ENCODE measurements at places on chromosomes 1 and 21.
A peak's percentile ranks its signal among the peaks of the same experiment; 100 is the strongest.

GRCh38 chr1:231517076-231517475 lies 11.4 kb upstream of the TSNAX start:
- no peak for DNase-seq

DNA sequence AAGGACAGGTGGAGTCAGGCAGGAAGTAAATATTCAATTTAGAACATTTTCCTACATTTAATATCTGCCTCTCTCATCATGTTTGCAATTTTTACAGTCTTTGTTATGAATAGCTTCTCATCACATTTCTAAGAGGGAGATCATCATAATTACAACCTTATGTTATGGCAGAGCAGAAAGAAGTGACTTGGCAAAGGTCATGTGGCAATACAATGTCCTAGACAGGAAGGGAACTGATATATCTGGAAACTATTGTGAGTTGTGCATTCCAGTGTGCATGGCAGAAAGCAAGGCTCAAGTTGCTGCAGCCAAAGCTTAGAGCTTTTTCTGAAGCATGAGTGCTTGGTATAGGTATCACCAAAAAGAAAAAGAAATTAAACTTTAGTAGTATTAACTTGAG lies 43.8 kb upstream of the PRRX1 start:
- DNase-seq = no peak

DNA sequence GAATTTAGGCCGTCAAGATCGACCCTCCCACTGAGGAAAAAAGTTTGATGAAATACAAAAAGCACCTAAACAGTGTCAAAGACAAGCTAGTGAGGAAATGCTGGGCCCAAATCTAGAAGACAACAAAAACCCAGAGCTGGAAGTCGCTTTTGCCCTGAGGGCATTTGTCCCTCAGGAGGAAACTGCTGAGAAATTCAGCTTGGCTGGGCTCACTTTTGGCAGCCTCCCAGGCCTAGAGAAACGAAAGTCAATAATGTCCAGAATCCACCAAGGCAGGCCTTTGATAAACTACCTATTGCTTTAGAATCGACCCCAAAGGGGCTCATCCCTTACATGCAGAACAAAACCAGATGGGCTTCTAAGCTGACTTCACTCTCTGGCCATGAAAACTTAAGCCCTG lies 38.9 kb downstream of the SYT2 start:
- no peak for DNase-seq

DNA sequence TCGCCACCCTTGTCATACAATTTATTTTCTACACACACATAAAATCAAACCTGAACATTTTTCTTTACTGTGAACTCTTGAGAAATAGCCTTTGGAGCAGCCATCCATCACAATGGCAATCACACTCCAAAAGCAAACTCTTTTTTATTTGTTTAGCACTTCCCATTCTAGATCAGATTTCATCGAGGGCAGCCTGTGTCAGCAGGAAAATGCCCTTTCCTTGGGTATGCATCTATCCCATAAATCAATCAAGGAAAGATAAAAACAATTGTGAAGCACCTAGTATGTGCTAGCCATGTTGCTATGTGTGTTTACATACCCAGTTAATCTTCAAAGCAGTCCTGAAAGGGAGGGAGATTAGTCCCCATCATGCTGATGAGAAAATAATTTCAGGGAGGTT lies 484.1 kb upstream of the USP24 start:
- DNase-seq = no peak

- no peak for DNase-seq
Measured at GRCh38 chr1:150015651-150016131, 5.2 kb upstream of the OTUD7B start.

GRCh38 chr21:30518876-30519275 lies 16.9 kb upstream of the KRTAP19-5 start:
- no peak for DNase-seq

DNA sequence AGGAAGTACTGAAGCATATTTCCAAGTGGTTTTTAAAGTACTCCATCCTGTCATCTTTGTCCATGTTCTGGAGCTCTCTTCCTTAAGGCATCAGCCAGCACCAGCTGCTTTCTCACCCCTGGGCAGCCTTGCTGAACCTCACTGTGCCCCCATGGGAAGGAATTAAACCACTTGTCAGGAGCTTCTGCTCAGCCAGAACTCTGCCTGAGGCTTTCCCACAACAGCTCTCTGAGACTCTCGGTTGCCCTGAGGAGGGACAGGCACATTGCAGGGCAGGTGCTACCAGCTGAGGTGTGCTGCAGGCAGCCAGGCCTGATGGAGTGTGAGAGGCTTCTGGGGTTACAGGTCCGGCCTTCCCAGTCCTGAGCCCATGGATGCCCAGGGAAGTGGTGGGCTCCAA lies 30.9 kb downstream of the FAM163A start:
- no peak for DNase-seq

- DNase-seq = no peak
Measured at GRCh38 chr1:206672844-206673758, 11.6 kb upstream of the MAPKAPK2 start.

DNA sequence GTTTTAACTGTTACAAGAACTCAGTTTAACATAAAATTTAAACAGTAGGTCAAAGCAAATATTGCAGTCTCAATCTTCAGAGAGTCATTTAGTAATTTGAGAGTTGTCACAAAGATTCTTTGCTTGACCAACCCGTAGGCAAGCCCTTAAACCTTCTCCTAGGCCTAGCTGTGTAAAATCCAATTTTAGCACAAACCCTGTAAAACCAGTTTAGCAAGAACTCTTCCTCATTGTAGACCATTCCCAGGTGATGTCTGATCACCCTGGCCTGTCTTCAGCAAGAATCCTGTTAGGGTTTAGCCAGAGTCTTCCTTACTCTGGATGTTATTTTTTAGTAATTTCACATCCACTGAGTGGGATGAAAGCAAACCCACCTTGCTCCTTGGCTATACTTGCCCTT lies 30.1 kb downstream of the LRIG2 start:
- no peak for DNase-seq

DNA sequence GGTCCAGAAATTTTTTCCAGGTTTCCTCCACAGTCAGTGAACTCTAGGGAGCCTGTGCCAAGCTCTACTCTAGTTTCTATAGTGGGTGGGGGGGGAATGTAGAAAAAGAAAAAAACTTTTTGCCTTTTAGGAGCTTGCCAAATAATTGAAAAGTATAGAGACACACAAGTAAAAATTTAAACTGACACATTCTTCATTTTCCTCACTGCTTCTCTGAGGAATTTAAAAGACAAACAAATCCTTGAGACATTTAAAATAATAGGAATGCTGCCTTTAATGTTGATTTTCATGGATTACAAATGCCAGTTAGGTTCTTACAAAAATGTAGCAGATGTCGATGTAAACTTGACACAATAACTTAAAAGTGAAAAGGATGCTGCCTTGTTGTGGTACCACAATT lies 241.9 kb downstream of the DNM3 start:
- DNase-seq = no peak

GRCh38 chr1:93598861-93599439 lies 82.7 kb downstream of the BCAR3 start:
- no peak for DNase-seq

DNA sequence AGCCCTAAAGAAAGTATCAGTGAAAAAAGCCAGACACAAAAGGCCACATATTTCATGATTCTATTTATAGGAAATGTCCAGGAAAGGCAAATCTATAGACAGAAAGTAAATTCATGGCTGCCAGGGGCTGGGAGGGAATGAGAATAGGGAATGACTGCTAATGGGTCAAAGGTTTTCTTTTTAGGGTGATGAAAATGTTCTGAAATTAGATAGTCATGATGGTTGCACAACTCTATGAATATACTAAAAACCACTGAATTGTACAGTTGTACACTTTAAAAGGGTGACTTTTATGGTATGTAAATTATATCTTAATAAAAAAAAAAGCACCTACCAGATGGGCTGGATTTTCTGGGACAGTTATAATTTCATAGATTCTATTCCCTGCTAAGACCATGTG lies 114.8 kb downstream of the CNIH3 start:
- no peak for DNase-seq

DNA sequence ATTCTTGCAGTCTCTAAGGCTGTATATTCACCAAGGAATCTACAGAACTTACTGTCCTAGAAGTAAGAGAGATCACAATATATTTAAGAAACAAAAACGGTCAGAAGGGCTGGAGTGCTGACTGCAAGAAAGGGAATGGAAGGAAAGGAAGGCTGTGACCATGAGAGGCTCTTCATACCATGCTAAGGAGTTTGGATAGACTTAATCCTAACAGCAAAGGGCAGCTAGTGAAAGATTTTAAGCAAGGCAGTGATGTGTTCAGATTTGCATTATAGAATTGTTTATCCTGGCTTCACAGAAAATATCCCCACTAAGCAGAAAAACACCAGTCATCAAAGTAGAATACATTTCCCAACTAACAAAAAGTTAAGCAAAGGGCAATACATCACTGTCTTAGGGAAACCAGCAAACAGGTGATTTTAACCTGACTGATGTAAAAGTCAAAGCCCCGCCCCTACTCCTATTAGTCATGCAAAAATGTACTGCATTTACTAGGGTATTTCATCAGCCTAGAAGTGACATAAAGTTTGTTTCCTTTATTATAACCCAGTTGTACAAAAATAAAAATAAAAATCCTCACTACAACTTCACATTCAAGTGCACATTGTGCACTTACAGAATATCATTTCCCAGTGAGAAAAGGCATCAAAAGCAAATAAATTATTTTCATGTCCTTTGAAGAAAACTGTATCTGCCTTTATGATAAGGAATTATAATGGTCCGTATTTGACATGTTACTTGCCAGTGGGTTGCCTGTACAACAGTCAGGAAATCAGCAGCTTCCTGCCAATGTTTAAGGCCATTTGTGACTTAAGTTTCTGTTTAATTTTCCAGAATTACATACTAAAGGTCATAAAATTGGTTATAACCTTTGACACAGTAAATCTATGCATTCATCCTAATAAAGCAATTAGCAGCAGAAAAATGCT lies 17.2 kb downstream of the JAK1 start:
- no peak for DNase-seq

DNA sequence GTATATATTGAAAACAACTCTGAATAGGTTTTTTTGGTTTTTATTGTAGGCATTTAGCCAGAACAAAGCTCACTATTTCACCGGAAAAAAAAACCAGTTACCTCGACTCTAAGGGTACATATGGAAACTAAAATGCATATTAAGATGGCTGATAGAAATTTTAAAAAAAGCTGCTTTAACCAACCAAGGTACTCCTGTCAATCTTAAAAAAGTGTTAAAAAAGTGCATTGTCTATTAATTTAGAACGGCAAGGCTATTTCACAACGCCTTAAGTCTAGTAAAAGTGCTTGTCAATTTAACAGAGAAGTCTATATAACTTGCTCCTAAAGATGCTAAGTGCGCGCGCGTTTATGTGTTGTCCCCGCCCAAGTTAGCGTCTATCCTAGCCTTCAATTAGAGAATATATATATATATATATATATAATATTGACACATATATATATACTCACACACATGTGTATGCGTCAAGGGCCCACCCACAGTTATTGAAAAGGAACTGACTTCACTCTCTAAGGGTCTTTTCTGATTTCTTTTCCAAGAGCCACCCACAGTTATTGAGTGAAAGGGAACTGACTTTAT lies 934 bp downstream of the ASPM start:
- DNase-seq = peak; percentile 57

GRCh38 chr1:44030605-44031251 lies 534 bp downstream of the SLC6A9 start:
- DNase-seq = no peak

GRCh38 chr1:47180603-47181094 lies 9.2 kb downstream of the PDZK1IP1 start:
- no peak for DNase-seq

DNA sequence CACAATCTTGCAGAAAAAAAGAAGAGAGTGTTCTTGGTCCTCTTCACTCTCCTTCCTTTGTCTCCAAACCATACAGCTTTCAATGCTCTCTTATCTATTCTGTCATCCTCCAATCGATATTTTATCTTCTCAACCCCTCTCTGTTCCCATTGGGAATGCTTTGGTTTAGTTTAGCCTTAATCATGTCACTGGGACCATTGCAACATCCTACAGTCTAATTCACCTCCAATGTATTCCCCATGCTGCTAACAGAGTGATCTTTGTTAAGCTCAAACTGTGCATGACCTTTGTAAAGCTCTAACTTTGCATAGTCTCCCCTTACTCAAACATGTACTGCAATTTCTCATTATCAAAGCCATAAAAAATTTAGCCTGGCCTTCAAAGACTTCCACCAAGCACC lies 2.9 kb downstream of the MPL start:
- no peak for DNase-seq

DNA sequence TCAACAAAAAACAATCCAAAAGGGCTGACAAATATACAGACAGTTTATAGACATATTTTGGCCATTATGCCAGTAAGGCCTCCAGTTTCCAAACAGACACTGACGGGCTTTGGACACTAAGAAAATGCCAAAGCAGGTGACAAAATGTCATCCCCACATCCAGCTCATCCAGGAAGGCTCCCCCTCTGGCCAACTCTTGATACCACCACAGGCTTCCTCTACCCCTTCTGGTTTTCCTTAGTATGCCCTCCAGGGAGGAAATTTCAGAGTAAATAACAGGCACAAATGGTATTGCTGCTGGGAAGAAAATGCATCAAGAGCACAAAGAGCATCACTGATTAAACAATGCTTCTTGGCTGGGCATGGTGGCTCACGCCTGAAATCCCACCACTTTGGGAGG lies 225.3 kb downstream of the VAV3 start:
- no peak for DNase-seq

DNA sequence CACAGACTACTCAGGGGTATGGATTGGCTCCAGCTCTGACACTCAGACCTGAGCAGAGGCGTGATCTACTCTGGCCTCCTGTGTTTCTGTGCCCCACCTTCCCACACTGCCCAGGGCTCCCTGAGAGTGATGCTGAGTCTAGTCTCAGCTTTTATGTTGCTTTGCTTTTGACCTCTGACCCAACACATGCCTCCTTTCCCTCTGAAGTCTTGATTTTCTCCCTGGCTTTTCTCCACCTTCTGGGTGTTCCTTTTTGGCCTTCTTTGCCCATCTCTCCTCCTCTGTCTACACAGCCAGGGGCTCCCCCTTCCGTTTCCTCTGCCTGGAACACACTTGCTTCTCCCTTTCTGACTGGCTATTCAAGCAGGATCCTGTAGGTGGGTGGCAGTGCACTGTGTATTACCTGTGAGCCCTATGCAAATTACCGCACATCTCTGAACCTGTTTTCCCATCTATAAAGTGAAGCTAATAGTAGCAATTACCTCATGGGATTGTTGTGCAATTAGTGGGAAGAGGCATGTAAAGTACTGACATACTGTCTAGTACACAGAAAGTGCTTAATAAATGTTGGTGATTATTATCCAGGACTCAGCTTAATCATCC lies 13.7 kb upstream of the MEX3A start:
- no peak for DNase-seq

GRCh38 chr1:223724376-223724775 lies 12.0 kb downstream of the CAPN2 start:
- no peak for DNase-seq

DNA sequence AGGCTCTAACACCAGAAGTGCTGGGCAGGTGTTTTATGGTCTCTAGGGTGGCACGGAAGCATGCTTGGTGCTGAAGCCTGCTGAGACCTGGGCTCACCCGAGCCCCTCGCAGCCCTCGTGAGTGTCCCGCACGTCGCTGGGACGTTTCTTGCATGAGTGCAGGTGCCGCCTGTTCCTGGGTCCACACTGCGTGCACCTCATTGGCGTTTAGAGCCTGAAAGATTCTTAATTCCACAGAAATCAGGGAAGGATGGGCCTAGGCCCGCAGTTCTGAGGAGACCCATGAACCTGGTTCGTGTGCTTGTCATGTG lies 43.8 kb upstream of the DIP2A start:
- DNase-seq = no peak

Measured in Right ventricle myocardium inferior (tissue), 1 donor.